A172 (cell line): ENCODE measurements at places on chromosomes 6 and 20.
A peak's percentile ranks its signal among the peaks of the same experiment; 100 is the strongest.

- peak; percentile 35 for DNase-seq
These were observed 16.2 kb downstream of the BNIP5 start for GRCh38 chr6:36320475-36320874.

GRCh38 chr6:38593998-38594665 is 45.6 kb downstream of the BTBD9 start:
- no peak for DNase-seq

DNA sequence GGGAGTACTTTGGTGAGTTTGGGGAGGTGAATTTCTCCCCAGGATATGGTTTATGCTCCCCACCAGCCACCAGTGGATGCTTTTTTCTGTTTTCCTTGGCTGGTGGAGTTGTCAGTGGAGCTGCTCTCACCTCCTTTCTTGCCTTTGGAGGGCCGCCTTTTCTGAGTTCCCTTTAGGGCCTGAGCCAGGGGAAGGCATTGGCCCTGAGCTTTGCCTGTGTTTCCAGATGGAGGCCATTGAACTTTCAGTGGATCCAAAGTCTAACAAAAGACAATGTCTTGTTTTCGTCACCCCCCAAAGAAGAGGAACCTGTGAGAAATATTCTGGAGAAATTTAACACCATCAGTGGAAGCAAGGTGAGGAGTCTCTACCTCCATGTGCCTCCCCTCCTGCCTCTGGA is 4.4 kb upstream of the TMEM14A start:
- no peak for DNase-seq

DNA sequence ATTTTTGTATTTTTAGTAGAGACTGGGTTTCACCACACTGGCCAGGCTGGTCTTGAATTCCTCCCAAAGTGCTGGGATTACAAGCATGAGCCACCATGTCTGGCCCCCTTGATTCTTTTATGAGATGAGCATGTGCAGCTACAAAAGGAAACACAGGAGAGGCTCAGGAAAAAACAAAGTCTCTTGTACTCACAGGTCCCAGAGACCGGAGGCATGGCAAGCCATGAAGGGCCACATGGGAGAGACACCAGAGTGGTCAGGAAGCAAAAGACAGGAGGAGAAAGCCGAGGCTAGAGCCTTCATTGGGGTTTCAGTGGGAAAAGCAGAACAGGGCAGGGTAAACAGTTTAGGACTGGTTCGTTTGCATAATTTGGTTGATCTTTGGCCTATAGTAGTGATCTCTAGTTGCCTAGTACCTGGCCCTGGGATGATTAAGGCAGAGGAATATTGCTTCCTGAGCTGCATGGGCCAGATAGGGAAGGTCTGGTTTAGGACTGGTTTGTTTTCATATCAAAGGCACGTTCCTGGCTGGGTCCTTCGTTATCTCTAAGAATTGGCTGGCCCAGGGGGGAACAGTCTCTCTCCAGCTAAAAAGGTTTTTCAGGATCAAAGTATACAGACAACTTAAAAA is 48.2 kb upstream of the PRND start:
- DNase-seq = no peak

DNA sequence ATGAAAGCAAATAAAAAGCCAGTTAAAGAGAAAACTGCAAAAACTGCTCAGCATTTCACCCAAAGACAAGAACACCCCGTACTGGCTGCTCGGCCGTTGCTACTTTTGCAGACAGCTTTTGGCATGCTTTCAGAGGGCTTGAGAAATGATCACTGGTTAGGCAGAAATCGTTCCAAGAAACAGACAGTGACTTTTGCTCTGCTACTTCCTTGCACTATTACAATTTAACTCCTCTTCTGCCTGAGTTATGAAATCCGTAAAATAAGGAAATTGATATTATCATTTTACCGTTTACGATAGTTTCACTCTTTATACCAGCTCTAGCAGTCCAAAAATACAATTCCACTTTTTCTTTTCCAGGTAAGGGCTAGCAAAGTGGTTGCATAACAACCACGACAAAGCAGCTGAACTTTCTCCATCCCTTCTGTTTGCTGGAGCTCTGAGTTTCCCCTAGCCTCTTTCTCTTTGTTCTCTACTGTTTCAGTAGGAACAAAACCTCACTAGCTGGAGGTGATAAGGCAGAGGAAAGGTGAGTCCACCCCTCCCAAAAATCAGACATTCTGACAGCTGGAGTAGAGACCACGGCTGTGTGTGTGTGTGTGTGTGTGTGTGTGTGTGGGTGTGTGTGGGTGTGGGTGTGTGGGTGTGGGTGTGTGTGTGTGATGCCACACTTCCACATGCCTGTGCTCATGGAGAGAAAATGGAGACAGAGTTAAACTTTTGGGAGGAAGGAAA is 191.8 kb upstream of the RREB1 start:
- DNase-seq = no peak
